ENCODE measurements at places on chromosomes 11 and 22.

DNA sequence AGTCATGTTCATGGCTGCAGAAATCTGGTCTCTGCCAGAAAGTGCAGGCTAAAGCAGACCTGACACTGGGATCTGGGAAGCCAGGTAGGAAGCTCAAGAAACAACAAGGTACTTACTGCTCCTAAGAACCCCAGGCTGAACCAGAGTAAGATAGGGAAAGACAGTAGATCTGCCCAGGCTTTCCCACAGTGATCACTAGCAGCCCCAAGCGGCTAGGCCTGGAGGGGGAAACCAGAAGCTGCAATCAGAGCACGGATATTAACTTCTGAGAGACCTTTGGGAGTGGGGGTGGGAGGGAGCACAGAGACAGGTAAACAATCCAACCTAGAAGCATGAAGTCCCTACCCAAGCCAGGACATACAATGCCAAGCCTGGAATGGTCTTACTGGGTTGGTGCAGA, 135.2 kb upstream of the C11orf58 start:
- no peak for DNase-seq

GRCh38 chr11:11522591-11522990, 99.2 kb downstream of the GALNT18 start:
- no peak for DNase-seq

- no peak for DNase-seq
These were observed 38.1 kb downstream of the GRAMD4 start for GRCh38 chr22:46657996-46658947.

DNA sequence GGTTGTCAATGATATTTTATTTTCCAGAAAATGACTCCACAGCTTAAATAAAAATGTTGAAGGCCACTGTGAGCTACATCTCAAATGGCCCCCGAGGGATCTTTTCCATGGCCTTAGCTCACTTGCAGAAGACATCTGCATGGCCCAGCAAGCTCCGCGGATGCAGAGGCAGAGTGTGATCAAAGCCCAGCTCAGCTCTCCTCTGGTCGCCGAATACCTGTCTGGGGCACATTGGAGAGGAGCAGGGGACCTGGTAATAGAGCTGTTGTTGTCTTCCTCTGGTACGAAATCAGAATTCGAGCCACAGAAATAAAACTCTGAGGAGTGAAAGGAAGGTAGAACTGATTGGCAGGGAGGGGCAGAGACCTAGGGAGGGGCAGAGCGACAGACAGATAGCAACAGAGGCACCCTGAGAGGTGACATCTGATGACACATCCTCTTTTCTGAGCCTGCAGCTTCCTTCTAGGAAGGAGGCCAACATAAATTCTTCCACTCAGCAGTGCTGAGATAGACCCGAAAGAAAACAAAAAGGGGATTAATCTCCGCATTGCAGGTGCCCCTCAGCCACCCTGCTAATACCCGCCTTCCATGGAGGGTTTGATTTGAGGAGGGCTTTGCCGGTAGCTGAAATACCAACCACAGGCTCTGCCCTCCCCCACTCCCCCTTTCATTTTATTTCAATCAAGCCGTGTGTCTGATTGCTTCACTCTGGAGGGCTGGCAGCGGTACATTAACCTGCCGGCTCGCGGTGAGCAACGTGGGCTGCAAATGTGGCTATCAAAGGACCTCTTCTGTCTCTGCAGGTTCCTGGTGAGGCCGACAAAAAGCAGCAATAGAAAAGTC, 759.4 kb downstream of the OPCML start:
- no peak for DNase-seq

DNA sequence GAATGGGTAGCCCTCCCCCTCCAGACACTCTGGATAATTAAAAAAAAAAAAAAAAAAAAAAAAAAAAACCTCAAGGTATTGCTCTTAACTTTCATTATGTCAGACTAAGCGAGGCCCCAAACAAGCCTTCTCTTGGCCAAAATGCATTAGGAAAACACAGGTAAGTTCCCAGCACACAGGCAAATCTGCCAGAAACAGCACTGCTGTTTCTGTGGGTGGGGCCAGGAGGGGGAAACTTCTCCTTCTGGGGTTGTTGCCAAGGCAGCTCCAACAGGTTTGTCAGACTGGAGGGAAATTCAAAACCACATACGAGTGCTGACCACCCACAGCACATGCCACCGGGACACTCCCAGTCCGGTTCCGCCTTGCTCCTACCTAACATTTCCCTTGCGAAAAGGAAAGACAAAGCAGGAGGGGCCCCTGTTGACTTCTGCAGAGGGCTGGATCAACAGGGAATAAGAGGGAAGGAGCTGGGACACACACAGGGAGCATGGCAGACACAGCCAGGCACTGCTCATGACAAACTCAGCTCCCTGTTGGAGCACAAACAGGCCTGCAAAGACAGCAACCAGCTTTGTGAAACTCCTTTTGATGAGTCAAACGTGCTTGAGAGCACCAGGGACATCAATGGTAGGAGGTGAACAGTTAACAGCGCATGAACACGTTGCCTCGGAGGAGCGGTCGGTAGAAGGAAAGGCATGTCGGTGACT, 55.0 kb downstream of the MYH9 start:
- DNase-seq, result no peak

DNA sequence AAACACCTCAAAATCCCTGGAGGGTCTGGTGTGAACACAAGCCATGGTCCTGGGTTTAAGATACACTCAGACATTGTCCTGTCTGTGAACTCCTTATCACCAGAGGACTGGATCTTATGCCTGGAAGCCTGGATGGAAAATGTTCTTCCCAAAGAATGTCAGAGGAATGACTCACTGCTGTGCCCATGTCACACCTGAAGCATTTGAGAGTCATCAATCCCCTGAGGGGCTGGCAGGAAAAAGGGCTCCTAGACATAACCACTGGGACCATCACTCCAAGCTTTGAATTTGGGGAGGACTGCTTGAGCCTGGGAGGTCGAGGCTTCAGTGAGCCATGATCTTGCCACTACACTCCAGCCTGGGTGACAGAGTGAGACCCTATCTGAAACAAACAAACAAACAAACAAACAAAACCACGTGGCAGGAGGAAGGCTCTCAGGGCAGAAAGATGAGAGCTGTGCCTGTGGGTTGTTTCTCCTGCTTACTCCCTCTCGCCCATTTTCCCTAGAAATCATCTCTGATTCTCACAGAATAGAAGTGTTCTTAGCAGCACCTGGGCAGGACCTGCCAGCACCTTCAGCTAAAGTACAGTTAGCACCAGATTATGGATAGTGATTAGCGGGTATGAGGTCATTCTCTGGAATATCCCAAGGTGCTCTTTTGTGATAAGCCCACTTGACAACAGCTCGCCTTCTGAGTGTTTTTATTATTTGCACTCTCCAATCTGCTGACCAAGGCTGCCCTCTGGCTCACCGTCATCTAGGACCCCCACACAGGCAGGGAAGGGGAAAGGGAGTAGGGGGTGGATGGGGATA, 11.9 kb upstream of the PRG2 start:
- no peak for DNase-seq

GRCh38 chr11:11291041-11292015, 61.7 kb downstream of the CSNK2A3 start:
- peak; percentile 83 for DNase-seq

- no peak for DNase-seq
These were observed 338.2 kb upstream of the NCAM1 start for GRCh38 chr11:112623057-112623456.

- no peak for DNase-seq
These were observed 5.2 kb upstream of the MAP6 start for GRCh38 chr11:75673977-75674582.

All from NCI-H1092 (cell line).